ENCODE measurements at places on chromosomes 13 and 19.
A peak's percentile ranks its signal among the peaks of the same experiment; 100 is the strongest.

- DNase-seq: no peak
Observed at GRCh38 chr13:93066187-93066586, 160.4 kb upstream of the GPC6 start.

DNA sequence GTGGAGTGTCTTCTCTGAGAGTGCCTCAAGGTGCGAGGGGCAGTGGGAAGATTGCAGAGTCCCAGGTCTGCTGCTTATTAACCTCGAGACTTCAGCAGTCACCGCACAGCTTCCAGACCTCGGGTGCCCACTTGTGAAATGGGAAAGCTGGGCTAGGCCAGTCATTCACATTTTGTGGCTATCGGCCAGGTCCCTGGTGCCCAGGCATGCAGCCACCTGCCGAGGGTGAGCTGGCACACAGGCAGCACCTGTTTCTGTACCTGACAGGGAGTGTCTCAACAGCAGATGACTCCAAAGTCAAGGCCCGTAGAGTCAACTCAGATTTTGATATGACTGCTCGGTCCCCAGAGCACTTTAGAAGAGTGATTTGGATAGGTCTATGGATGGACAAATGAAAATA, 21.9 kb downstream of the UQCRFS1 start:
- DNase-seq: no peak

DNA sequence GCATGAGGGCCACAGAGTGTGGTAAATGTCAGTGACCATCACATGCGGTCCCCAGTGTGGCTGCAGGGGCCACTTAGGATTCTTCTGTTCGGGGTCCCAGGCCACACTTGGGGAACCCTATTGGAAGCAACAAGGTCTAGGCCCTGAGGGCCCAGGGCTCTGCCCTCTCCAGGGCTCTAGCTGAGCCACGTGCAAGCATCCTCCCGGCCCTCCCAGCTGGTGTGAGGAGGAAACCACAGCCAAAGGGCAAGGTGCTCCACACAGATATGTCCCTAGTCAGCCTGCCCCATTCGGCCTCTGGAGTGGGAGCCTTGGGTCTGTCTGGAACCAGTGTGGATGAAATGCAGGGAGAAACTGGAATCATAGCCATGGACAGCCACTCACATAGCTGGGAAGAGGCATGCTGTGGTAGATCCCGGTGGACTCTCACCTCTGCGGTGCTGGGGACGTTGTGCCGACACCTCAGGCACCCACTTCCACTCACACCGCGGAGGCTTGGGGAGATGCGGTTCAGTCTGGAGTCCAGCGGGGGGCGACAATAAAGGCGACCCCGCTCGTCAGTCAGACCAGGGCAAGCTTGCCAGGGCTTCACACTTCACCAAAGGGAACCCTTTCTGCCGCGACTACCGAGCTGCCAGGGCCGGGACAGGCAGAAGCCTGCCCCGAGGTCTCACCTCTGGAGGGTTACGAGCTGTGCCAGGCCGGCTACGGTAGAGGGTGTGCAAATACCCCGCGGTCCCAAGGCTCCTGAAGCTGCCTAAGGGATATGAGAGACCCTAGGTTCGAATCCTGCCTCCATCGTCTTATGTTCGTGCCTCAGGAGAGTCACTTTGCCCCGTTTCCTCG, 4.3 kb upstream of the ZNF497 start:
- no peak for DNase-seq

- no peak for DNase-seq
Observed at GRCh38 chr13:53848366-53848961, 819.9 kb downstream of the OLFM4 start.

GRCh38 chr19:40231544-40232424, 5.3 kb upstream of the CCNP start:
- DNase-seq: no peak

DNA sequence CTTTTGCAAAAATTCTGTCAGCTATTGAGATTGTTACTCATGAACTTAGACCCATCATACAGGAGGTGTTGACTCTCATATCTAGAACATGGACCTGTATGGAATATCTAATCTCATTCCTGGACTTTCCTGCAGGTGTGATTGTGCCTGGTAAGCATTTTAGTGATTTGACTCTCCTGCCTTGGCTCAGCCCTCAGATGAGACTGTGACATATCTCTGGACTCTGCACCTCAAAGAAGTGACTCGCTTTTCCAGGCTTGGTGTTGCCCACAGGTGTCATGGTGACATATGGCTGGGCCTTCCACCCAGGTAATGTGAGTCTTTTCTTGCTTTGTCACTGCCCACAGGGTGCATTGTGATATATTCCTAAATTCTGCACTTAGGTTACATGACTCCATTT, 17.8 kb upstream of the ZNF726 start:
- DNase-seq: no peak

- peak; percentile 69 for DNase-seq
Observed at GRCh38 chr19:662207-662961, 630 bp downstream of the RNF126 start.

GRCh38 chr19:55642153-55643002, 1.1 kb upstream of the ZNF581 start:
- DNase-seq: peak; percentile 30

DNA sequence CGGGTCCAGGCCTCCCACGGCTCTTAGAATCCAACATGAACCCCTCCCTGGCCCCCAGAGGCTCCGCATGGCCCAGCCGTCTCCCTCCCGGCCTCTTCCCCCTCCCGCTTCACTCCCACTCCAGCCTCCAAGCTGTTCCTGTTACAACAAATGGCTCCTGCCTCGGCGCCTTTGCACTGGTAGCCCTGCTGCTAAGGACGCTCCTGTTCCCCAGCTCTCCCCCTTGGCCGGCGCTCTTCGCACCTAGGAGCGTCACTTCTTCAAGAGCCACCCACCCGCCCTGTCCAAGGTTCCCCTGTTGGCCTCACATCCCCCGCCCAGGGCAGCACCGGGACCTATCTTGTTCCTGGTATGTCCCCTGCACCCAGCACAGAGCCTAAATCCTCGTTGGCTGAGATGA, 9.4 kb downstream of the CCDC124 start:
- no peak for DNase-seq
